ENCODE measurements at places on chromosomes 4 and X.
A peak's percentile ranks its signal among the peaks of the same experiment; 100 is the strongest.

- no peak for DNase-seq
Measured at GRCh38 chr4:11489453-11490083, 60.9 kb upstream of the HS3ST1 start.

DNA sequence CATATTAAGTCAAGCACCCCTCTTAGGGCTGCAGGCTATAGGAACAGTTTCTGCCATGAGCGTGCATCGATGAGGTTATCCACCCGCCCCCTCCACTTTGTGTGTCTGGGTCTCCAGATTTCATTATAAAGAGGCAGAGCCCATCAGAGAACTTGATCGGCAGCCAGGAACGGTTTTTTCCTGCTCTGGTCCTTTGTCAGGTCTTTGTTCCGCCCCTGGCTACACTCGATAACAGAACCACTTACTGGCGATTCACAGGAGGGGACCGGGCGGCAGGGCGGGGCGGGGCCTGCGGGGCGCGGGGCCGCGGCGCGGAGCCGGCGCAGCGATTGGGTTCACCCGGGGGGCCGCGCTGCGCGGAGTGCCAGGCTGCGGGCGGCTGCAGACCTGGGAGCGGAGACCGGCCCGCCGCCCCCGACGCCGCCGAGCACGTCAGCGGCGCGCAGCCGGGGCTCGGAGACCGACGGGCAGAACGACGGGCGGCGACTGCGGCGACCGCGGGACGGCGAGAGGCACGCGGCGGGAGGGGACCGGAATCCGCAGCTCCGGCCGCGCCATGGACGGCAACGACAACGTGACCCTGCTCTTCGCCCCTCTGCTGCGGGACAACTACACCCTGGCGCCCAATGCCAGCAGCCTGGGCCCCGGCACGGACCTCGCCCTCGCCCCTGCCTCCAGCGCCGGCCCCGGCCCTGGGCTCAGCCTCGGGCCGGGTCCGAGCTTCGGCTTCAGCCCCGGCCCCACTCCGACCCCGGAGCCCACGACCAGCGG lies at the start of gene SLC10A4:
Gene SLC10A4, plus strand, starts transcription at position 338 of the 771 bp plus-strand sequence. Its CDS starts 219 bp downstream, at position 557.
- no peak for DNase-seq

GRCh38 chrX:132023896-132024386 lies 839 bp downstream of the STK26 start:
- peak; percentile 14 for DNase-seq

- no peak for DNase-seq
Measured at GRCh38 chr4:8212622-8213021, 13.5 kb downstream of the SH3TC1 start.

DNA sequence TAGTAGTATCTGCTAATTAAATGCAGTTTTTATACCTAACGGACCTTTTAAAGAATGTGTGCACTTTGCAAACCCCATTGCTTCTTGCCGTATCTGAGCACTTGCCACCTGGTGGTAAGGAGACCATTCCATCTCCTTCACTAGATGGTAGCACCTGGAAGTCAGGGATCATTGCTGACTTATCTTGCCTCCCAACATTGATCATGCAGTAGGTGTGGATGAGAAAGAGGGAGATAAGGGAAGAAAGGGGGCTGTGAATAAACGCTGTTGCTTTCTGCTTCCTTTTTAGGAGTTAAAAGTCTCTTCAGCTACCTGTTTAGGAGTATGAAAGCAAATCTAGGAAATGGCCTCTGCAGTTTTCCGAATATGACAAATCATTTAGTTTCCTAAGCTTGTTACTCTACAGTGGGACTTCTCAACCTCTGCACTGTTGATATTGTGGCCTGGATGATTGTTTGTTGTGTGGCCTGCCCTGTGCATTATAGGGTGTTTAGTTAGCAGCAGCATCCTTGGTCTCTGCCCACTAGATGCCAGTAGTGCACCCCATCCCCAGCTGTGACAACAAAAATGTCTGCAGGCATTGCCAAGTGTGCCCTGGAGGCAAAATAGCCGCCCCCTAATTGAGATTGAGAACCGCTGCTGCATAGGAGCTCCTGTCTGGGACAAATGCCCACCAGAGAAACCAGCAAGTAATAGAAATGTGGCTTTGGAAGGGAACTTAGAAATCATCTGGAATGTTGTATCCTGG lies 38.8 kb downstream of the GAB1 start:
- DNase-seq, result no peak

GRCh38 chr4:89998469-89999011 lies 103.9 kb downstream of the MMRN1 start:
- DNase-seq, result no peak

DNA sequence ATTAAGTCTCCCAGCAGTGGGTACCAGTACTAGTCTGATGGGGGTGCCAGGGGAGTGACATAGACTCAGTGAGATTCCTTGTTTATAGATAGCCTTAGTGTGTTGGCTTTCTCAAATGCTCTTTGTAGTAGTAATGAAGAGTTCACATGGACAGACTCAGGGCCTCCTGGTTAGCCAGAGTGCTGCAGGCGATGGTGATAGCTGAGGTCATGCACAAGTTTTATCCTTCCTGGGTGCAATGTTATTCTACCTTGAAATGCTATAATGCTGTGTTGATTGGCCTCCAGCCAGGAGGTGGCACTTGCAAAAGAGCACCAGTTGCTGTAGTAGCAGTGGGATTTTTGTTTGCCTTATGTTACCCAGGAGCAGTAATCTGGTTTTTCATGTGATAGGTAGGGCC lies 35.5 kb upstream of the ADH4 start:
- DNase-seq, result no peak

- DNase-seq, result no peak
Measured at GRCh38 chr4:88522702-88523324, 763 bp downstream of the PYURF start.

- DNase-seq, result no peak
Measured at GRCh38 chr4:125750828-125751466, 436.2 kb downstream of the FAT4 start.

DNA sequence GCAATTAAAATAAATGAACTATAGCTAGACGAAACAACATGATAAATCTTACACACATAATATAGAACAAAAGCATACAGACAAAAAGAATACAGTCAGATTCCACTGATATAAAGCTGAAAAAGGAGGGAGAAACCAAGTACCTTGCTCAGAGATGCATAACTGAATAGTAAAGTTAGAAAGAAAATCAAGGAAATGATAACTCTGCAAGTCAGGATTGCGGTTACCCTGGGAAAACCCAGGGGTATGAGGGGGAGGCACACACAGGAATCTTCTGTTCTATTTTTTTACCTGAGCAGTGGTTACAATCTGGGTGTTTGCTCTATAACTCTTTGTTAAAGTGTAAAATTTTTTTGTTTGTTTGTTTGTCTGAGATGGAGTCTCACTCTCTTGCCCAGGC lies 209.1 kb downstream of the CBR4 start:
- no peak for DNase-seq

DNA sequence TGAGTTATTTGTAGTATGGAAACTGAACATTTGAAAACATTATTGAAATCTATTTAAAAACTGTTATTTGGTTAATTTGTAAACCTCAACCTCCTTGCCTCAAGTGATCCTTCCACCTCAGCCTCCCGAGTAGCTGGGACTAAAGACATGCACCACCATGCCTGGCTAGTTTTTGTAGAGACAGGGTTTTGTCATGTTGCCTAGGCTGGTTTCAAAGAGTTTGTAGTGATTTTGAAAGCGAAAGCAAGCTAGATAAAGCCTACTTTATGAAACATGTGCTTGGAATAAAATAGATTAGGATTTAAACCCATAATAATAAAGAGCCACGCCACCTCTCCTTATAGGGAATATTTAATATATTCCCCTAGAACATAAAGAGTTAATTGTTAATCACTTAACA lies 23.5 kb downstream of the ARSJ start:
- DNase-seq, result no peak

DNA sequence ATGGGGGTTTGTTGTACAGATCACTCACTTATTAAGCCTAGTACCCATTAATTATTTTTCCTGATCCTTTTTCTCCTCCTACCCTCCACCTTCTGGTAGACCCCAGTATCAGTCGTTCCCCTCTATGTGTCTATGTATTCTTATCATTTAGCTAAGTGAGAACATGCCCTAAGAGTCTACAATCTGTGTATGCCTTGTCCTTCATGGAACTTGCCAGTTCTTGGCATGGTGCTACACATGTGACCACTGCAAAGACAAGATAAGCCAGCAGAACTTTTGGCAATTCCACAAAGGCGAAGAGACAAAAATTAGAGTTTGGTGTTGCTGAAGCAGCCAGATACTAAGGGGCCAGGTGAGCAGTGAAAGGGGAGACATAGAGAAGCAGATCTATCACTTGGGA lies 101.3 kb downstream of the CORIN start:
- DNase-seq, result no peak

DNA sequence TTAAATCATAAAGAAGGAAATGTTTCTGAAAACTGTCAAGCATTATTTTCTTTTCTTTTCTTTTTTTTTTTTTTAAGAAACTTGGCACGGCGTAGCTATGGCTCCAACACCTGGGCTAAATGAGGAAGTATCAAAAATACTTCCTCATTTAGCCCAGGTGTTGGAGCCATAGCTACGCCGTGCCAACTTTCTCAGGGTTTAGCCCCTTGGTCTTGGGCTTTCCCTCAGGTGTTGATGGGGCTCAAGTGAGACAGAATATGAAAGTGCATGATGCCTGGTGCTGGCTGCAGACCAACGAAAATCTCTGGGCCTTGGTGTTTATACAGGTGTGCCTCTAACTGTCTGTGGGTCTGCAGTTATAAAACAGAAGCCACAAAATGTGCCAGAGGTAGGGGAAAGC lies 132.7 kb downstream of the ARHGAP24 start:
- no peak for DNase-seq

DNA sequence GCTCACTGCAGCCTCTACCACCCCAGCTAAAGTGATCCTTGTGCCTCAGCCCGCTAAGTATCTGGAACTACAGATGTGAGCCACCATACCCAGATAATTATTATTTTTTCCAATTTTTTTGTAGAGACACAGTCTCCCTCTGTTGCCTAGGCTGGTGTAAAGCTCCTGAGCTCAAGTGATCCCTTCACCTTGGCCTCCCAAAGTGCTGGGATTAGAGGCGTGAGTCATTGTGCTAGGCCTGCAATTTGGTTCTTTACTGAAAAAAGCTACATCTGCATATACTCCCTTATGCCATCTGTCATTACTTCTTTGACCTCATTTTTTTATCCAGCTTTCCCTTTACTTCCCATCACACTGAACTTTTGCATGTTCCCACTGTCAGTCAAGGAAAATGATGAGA lies 2012.4 kb upstream of the IGFBP7 start:
- DNase-seq, result no peak

DNA sequence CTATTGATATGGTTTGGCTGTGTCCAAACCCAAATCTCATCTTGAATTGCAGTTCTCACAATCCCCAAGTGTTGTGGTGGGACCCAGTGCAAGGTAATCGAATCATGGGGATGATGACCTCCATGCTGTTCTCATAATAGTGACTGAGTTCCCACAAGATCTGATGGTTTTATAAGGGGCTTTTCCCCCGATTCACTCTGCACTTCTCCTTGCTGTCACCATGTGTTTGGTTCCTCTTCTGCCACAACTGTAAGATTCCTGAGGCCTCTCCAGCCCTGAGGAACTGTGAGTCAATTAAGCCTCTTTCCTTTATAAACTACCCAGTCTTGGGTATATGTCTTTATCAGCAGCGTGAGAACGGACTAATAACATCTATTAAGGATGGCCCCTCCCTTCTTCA lies 68.8 kb downstream of the FBXW7 start:
- no peak for DNase-seq

- no peak for DNase-seq
Measured at GRCh38 chr4:187633245-187633644, 362.3 kb upstream of the ZFP42 start.

GRCh38 chr4:145525291-145525740 lies 43.7 kb downstream of the SMAD1 start:
- no peak for DNase-seq

DNA sequence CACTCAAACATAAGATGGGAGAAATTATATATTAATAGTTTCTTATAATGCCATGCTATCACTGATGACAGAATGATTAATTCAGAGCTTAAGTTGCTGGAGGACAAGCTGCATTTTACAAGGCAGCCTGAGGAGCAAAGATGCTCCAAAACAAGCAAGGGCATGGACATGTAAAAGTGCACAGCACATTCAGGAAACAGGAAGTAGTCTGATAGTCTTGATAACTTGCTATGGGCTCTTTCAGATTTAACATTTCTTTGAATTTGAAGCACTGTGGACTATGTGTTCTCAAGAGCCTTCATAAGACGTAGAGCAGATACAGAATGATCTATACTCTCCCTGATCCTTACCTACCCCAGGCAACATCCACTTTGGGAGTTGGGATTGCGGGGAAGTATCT lies 50.0 kb downstream of the AMMECR1 start:
- DNase-seq, result no peak

DNA sequence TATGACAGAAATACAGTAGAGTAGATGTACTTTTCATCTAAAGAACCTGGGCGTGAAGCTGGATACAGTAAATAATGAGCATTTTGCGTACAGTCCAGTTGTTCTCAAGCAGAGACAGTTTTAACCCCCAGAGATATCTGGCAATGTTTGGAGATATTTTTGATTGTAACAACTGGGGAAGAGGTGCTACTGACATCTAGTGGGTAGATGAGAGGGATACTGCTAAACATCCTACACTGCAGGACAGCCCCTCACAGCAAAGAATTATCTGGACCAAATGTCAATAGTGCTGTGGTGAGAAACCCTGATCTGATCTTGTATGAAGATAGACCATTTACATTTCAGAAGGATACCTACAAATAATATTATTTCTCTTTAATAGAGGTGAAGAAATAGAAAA lies 200.2 kb upstream of the FAM47A start:
- DNase-seq, result no peak

GRCh38 chr4:23312686-23313085 lies 577.2 kb downstream of the PPARGC1A start:
- DNase-seq, result no peak

DNA sequence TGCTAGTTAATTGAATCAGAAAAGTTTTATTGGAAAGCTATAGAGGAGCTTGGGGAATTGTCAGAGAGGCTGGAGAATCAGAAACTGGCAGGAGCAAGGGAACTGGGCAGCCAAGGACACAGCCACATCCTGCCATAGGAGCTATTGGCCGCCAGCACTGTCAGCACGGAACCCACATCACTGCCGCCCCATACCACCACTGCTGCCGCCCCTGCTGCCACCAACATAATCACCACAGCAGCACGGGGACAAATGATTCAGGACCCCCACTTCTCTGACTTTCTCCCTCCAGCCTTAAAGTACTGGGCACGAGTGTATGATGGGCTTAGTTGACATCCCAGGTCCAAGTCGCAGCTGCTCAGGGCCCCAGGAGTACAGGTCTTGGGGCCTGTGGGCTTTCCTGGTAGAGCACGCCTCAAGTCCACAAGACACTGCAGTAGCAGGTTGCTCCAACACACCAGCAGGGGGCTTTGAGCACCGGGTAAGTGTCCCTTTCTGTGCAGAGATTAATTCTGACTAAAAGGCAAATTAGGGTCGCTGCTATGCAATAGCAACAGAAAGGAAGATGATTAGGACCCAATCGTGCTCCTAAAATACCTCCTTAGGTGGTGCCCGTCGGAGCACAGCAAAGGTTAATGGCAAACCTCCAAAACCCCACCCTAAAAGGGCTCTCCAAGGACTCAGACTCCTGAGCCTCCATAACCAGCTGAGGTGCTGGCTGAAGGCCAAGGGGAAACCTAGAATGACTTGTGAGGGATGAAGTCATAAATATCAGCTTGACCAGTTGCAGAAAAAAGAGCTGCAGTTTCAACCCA lies 6.9 kb downstream of the PJA1 start:
- no peak for DNase-seq
